Brain (organoid and tissue), 16 donors: ENCODE measurements at places on chromosomes 3 and 15.

GRCh38 chr3:131903988-131904415 lies 130.8 kb downstream of the CPNE4 start:
- DNase-seq = no peak

GRCh38 chr3:187454085-187454815 lies 86.1 kb downstream of the RTP4 start:
- peak; percentile 43 for DNase-seq

DNA sequence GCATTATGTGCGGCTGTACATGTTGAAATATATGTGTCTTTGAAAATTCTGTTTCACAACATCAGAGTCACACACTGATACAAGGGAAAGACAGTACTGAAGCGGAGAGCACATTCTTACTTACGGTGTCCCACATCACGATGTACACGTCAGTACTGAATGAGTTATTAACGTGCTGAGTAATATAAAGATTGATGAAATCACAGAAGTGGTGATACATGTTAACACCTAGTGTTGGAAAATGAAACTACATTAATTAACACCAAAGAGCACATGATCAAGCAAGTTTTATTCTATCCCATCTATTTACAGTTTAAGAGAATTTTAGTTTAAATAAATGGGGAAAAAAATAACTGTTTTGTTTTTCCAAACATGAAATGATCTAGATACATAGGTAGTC lies 15.6 kb downstream of the EOGT start:
- no peak for DNase-seq

DNA sequence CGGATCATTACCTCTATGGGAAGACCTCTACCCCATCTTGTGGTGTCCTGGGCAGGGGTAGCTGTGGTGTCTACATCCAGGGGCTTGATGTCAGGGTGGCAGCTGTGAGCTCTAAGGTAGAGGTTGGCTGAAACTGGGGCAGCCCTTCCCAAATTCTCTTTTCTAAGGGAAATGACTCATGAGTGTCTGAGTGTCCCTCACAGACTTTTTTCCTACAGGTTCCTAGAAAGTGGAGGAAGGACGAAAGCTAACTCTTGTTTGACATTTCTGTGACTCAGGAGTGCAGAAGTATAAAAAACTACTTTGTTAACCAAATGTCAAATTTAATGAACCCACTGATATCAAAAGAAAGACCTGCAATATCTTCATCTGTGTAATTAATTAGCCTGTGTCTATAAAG lies 481.5 kb downstream of the PDCD6IP start:
- DNase-seq = no peak

GRCh38 chr3:10744098-10744465 lies 71.9 kb upstream of the SLC6A11 start:
- peak; percentile 30 for DNase-seq

DNA sequence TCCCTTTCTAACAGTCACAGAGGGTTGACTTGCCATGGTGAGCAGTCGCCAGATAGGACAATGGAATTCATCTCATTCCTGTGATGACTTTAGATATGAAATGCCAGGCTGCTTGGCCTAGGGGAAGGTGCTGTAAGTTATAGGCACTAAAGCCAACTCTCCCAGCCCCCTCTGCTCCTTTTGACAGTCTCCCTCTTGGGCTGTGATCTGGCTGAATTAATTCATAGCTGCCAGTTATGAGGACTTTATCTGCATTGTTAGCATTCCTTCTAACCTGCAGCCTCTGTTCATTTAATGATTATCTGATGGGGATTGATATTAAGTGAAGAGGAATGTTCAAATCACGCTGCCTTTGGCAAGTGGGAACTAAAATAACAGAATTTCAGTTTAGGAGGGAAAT lies 427.1 kb upstream of the RASGRP1 start:
- no peak for DNase-seq

- peak; percentile 81 for DNase-seq
These were observed 68.1 kb downstream of the SLC6A1 start for GRCh38 chr3:11060500-11061251.

- no peak for DNase-seq
These were observed 21.6 kb upstream of the MOBP start for GRCh38 chr3:39445927-39446326.

DNA sequence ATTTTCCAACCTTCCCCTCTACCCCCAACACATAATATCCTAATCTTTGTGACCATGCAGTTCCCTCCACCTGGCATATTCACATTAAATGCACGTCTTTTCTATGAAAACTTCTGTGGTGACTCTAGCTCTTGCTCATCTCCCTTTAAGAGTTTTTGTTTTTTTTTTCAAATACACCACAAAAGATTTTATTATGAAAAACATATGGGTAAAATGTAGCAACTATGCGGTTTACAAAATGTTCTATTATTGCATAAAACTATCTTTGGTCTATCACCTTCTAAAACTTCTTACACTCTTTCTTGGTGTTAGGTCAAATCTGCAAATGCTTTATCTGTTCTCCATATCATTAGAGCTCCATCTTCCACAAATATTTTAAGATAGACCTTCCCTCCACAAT lies 38.6 kb upstream of the ADGRG7 start:
- DNase-seq = no peak

- no peak for DNase-seq
These were observed 203.6 kb downstream of the CGGBP1 start for GRCh38 chr3:87855211-87855610.

- no peak for DNase-seq
These were observed 193.3 kb upstream of the TOPAZ1 start for GRCh38 chr3:44048196-44048924.

DNA sequence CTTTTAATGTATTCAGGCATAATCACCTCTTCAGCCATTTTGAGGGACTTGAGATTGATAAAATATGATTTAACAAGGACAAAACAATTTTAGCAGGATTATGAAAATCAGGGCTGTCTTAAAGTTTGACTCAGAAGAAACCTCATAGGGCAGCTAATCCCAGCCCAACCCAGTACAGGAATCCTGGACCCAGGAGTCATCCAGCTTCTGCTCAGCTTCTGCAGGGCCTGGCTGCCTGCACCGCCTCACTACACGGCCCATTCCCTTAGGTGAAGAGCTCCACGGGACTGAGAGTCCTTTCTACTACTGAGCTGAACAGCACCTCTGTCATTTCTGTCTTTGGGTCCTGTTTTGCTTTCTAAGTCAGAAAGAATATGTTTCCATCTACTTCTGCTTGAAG lies 37.5 kb downstream of the ARHGAP31 start:
- DNase-seq = no peak

DNA sequence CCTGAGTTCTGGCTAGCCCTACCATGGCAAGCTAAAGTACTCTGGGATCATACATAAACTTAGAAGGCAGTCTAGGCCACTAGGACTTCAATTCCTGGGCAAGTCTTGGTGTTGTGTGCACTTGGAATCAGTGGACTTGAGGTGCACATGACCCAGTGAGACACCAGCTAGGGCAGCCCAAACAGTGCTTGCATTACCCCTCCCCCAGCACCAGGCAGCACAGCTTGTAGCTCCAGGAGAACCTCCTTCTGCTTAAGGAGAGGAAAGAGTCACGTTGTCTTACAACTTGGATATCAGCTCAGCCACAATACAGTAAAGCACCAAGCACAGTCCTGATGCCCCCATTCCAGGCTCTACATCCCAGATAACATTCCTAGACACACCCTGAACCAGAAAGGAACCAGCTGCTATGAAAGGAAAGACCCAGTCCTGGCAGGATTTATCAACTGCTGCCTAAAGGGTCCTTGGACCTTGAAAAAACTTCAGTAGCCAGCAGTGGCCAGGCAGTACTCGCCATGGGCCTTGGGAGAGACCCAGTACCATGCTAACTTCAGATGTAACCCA lies 57.2 kb downstream of the MYO9A start:
- no peak for DNase-seq
